ENCODE measurements at places on chromosomes 6 and 20. TPM values are rescaled to one million over a fixed set of nuclear protein-coding genes. Genes with fewer than 3 reads are reported as not detected.

Gene PLCB1
- 22.1 TPM for total RNA-seq

Gene OVOL2
- total RNA-seq, result not detected

Gene HLA-DRA
- not detected for total RNA-seq

Gene BFSP1
- total RNA-seq, result 3.6 TPM

Gene SLC12A5
- total RNA-seq, result 0.30 TPM

Gene TFAP2D
- total RNA-seq, result not detected

Gene SLC16A10
- total RNA-seq, result 0.30 TPM

Gene OR2J1
- not detected for total RNA-seq

Gene BMP6
- 2.1 TPM for total RNA-seq

Gene RREB1
- total RNA-seq, result 13.1 TPM

Gene HEY2
- total RNA-seq, result 0.05 TPM

Gene RBPJL
- total RNA-seq, result not detected

Gene FAM83B
- not detected for total RNA-seq

Gene RRAGD
- 0.37 TPM for total RNA-seq

Gene TRAPPC3L
- not detected for total RNA-seq

Gene CDH4
- 4.1 TPM for total RNA-seq

Gene C6orf15
- not detected for total RNA-seq

Gene MRAP2
- total RNA-seq, result 0.59 TPM

Gene TNFRSF21
- 12.8 TPM for total RNA-seq

Gene SEC23B
- total RNA-seq, result 62.7 TPM

Gene METTL24
- not detected for total RNA-seq

Gene PCSK2
- total RNA-seq, result not detected

Gene RAMACL
- total RNA-seq, result 0.74 TPM

Gene SLC22A3
- 142 TPM for total RNA-seq

Gene OPRL1
- 3.0 TPM for total RNA-seq

Gene PHF20
- 34.0 TPM for total RNA-seq

Gene COL21A1
- 0.30 TPM for total RNA-seq

Gene RHAG
- total RNA-seq, result not detected

Gene OGFRL1
- 140 TPM for total RNA-seq

Gene MOCS3
- total RNA-seq, result 9.8 TPM

Gene PARD6B
- total RNA-seq, result 0.59 TPM

Gene PBOV1
- total RNA-seq, result not detected

Gene MROH8
- 0.89 TPM for total RNA-seq

Gene KIF6
- total RNA-seq, result 0.55 TPM

Gene GPR63
- 0.59 TPM for total RNA-seq

Gene RIMS4
- not detected for total RNA-seq

Gene CDSN
- total RNA-seq, result not detected

Gene SLC17A4
- total RNA-seq, result not detected

Gene COX7A2
- total RNA-seq, result 300 TPM

Gene FOXS1
- total RNA-seq, result 1.1 TPM

Gene SYCP2L
- total RNA-seq, result 0.59 TPM

Gene CCM2L
- total RNA-seq, result not detected

Gene FRK
- total RNA-seq, result 0.09 TPM

Gene CDH22
- not detected for total RNA-seq

Gene SCRT2
- not detected for total RNA-seq

Gene MCM8
- total RNA-seq, result 3.9 TPM

Gene COL19A1
- total RNA-seq, result 1.0 TPM

Gene XKR7
- not detected for total RNA-seq

Gene PAK5
- total RNA-seq, result not detected

Gene LRRC1
- total RNA-seq, result 15.7 TPM

Gene GFRA4
- total RNA-seq, result not detected

Gene HSD17B8
- total RNA-seq, result 1.8 TPM

Gene SSTR4
- total RNA-seq, result not detected

Gene GNMT
- not detected for total RNA-seq

Gene PRRT1
- total RNA-seq, result 0.09 TPM

Gene PPIL6
- 2.9 TPM for total RNA-seq

Gene STMND1
- total RNA-seq, result not detected

Gene FYN
- 40.1 TPM for total RNA-seq

Gene OGFR
- 27.6 TPM for total RNA-seq

Data from smooth muscle cell of the umbilical artery (primary cell).